ENCODE measurements at places on chromosomes 4 and X.

- DNase-seq: peak; percentile 5
Observed at GRCh38 chr4:67122029-67122428, 423.3 kb downstream of the CENPC start.

DNA sequence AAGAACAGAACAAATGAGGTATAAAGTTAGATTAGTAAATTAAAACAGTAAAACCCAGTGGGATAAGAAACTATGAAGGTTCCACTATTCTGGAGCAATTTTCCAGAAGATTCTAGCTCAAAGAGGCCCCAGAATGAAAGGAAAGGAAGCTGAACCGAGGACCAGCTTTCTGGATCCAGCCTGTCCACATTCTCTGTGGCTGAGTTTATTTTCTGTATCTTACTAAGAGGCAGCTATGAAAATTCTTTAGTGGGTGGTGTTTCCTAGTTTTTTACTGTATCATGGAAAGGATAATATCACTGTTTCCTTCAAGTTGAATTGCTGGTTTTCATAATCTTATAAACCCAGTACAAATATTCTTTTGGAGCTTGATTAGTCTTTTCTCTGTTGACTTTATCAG lies 11.8 kb downstream of the DAPP1 start:
- DNase-seq: no peak

- DNase-seq: no peak
Observed at GRCh38 chrX:15645266-15645665, 19.3 kb downstream of the CLTRN start.

DNA sequence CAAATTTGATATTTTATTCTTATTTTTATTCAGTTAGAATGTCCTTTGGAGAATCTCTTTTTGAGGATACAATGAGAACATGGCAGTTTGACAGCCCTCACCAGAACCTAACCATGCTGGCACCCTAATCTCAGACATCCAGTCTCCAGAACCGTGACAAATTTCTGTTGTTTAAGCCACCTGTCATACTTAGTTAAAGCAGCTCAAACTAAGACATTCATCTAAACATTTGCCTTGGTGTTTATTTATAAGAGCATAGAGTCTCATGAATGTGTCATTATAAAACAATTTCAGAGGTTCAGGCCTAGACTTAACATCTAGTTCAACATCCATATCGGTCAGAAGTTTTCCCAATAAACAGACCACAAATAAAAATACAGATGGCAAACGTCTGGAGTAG lies 125.1 kb upstream of the FUNDC1 start:
- DNase-seq: no peak
